ENCODE measurements at places on chromosomes 11 and 22.

DNA sequence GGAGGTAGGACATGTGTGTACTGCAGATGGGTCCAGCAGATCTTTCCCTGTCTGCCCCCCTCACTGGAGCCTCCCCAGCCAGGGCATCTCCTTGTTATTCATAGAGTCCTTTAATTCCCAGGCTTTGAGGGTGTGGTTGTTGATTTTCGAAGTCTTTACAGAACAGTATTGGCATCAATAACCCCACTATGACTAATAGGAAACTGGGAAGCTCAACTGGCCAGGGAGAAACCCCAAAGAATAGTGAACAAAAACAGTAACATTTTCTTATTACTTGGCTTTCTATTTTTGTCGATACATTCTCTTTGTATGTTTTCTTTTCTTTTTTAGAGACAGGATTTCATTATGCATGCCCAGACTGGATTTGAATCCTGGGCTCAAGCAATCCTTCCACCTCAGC lies 57.9 kb downstream of the NF2 start:
- no peak for DNase-seq

GRCh38 chr22:25582946-25583345 lies 18.5 kb downstream of the GRK3 start:
- peak; percentile 42 for DNase-seq

DNA sequence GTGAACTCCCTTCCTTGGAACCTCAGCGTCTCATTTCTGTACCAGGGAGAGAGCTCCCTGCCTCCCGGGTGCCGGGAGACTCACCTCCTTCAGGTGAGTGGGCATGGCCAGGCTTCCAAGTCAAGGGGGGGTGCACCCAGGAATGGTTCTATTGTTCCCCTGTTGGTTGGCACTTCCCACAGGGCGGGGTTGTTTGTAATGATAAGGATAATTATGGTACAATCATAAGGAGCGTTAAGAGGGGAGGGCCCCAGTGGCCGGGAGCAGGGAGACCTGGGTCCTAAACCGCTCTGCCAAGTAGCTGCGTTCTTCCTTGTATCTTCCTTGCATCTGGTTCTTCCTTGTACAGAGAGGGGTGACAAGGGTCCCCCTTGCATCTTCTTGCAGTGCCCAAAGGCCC lies 79.1 kb downstream of the LRRC32 start:
- DNase-seq: peak; percentile 83

DNA sequence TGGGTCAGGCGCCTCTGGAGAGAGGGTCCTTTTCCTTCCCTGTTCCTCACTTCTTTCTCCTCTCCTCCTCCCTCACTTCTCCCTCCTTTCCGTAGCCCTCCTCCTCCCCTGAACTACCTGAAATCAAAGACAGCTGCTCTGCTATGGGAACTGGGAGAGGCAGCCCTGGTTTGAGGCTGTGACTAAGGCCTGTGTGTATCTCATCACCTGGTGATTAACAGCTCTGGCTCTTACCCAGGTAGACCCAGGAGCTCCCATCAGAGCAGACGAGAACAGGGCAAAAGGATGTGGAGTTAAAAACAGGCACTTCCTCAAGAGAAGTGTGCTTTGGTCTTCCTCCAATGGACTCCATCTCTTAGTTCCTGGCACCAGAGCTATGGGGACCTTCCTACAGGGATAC lies 5.8 kb downstream of the ISX start:
- DNase-seq: peak; percentile 82

GRCh38 chr22:46415776-46416519 lies 80.4 kb downstream of the TRMU start:
- DNase-seq: no peak

GRCh38 chr11:64004590-64004984 lies 18.3 kb downstream of the OTUB1 start:
- DNase-seq: no peak

DNA sequence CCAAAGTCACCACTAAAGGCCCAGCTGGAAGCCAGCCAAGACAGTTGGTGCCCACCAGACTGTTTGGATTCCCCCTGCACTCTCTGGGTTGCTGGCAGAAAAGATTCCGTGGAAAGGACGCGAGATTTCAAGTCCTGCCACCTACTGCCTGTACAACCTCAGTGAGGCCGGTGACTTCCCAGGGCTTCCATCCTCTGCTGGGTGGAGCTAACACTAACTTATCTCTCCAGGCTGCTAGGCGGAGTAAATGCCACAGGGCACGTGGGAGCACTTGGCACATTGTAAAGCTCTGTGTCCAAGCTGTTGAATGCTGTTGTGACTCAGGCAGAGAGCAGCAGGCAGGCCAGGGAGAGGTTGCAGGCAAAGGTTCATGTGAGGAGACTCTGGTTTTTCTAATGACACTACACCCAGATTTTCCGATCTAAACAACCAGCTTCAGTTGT lies 50.9 kb upstream of the CDON start:
- DNase-seq: peak; percentile 89
